ENCODE measurements at places on chromosomes 13 and 19. TPM values are rescaled to one million over a fixed set of nuclear protein-coding genes. Genes with fewer than 3 reads are reported as not detected.

- H3K36me3 ChIP-seq: no peaks in the 10 kb centered on the region
- H3K4me3 ChIP-seq: no peak overlapping the region
- no peak for DNase-seq
- H3K27me3 ChIP-seq: no peaks in the 10 kb centered on the region
- H3K4me1 ChIP-seq: no peaks in the 10 kb centered on the region
Observed at GRCh38 chr13:33379608-33380007, 94.1 kb upstream of the STARD13 start.

- H3K27me3 ChIP-seq: no peaks in the 10 kb centered on the region
- peak; percentile 99 for DNase-seq
- H3K27ac ChIP-seq: peak overlapping the region; percentile 65
- H3K4me1 ChIP-seq: peaks cover 23% of the 10 kb centered on the region
- no peaks in the 10 kb centered on the region for H3K36me3 ChIP-seq
Observed at GRCh38 chr13:44306371-44307192, 67.0 kb upstream of the SERP2 start.

DNA sequence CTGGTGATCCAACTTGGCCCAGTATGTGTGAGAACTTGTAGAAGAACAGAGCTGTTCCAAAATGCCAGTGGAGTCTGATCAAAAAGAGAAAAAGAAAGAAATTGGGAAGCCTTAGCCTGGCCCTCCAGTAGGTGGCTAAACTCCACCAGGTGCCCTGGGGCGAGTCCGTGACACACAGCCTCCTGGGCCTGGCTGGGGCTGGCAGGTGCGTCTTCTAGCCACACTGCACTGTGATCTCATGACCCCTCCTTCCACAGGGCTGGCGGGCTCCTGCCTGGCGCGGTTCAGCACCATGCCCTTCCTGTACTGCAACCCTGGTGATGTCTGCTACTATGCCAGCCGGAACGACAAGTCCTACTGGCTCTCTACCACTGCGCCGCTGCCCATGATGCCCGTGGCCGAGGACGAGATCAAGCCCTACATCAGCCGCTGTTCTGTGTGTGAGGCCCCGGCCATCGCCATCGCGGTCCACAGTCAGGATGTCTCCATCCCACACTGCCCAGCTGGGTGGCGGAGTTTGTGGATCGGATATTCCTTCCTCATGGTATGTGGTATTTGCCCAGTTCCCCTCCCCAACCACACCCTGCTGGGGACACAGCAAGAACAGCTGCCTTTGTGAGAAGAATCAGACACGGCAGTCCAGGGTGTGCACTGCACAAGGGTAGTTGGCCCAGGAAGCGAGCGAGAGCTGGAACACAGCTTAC is 53.7 kb downstream of the RAB20 start:
- H3K4me1 ChIP-seq: peaks cover 20% of the 10 kb centered on the region
- peaks cover 84% of the 10 kb centered on the region for H3K36me3 ChIP-seq
- H3K27ac ChIP-seq: no peak overlapping the region
- H3K4me3 ChIP-seq: no peak overlapping the region
- no peak for DNase-seq

GRCh38 chr19:35715981-35716800 is 1.6 kb upstream of the KMT2B start:
- peaks cover 6% of the 10 kb centered on the region for H3K36me3 ChIP-seq
- no peaks in the 10 kb centered on the region for H3K27me3 ChIP-seq
- H3K4me1 ChIP-seq: peaks cover 14% of the 10 kb centered on the region
- H3K27ac ChIP-seq: peak overlapping the region; percentile 59
- peak; percentile 30 for DNase-seq
- H3K4me3 ChIP-seq: peak overlapping the region; percentile 72

- no peak for DNase-seq
- no peaks in the 10 kb centered on the region for H3K27me3 ChIP-seq
- no peak overlapping the region for H3K4me3 ChIP-seq
- H3K27ac ChIP-seq: peak overlapping the region; percentile 56
- H3K36me3 ChIP-seq: no peaks in the 10 kb centered on the region
Observed at GRCh38 chr13:43293561-43293960, 270.2 kb downstream of the DNAJC15 start.

DNA sequence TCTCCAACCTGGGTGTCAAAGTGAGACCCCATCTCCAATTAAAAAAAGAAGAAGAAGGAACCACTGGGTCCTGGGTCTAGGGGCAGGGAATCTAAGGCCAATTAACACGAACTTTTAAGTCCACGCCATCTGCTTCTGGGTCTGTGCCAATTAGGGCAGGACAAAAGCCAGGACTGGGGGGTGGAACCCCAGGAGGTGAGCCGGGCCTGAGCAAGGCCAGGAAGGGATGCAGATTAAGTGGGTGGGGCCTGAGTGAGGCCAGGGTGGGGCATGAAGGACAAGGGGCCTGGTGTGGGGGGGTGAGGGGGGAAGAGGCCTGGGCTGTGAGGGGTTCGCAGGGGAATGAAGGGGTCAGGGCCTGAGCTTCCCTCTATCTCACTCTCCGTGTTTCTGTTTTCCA is 26.3 kb upstream of the ZNF83 start:
- no peak for DNase-seq
- peaks cover 8% of the 10 kb centered on the region for H3K4me1 ChIP-seq
- H3K27me3 ChIP-seq: no peaks in the 10 kb centered on the region
- no peak overlapping the region for H3K27ac ChIP-seq
- no peak overlapping the region for H3K4me3 ChIP-seq
- peaks cover 17% of the 10 kb centered on the region for H3K36me3 ChIP-seq

GRCh38 chr13:27962128-27962841 is 6.8 kb downstream of the CDX2 start:
- H3K4me3 ChIP-seq: no peak overlapping the region
- H3K36me3 ChIP-seq: no peaks in the 10 kb centered on the region
- peaks cover 3% of the 10 kb centered on the region for H3K4me1 ChIP-seq
- no peak for DNase-seq
- peaks cover 91% of the 10 kb centered on the region for H3K27me3 ChIP-seq

GRCh38 chr19:29516821-29517395 is 8.9 kb upstream of the VSTM2B start:
- no peak overlapping the region for H3K4me3 ChIP-seq
- H3K36me3 ChIP-seq: no peaks in the 10 kb centered on the region
- no peak for DNase-seq

GRCh38 chr13:110450016-110450900 is 111.3 kb downstream of the RAB20 start:
- no peak overlapping the region for H3K27ac ChIP-seq
- H3K4me3 ChIP-seq: no peak overlapping the region
- no peak for DNase-seq
- peaks cover 69% of the 10 kb centered on the region for H3K36me3 ChIP-seq

GRCh38 chr19:13622766-13623715 is 116.8 kb upstream of the CACNA1A start:
- peaks cover 11% of the 10 kb centered on the region for H3K4me1 ChIP-seq
- no peak overlapping the region for H3K27ac ChIP-seq
- no peak for DNase-seq
- H3K4me3 ChIP-seq: no peak overlapping the region

DNA sequence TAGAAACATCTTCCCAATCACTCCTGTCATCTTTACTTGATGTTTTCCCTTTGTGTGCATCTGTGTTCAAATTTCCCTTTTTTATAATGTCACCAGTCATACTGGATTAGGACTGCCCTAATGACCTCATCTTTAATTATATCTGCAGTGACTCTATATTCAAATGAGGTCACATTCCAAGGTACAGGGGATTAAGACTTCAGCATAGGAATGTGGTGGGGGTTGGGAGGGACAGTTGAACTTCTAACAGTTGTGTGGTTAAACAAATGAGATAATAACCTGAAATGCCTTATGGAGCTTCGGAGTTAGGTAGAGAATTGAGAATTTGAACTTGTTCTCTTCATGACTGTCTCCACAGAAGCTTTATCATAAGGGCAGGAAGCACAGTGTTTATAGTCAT is 23.0 kb downstream of the PAN3 start:
- no peak overlapping the region for H3K27ac ChIP-seq
- peaks cover 9% of the 10 kb centered on the region for H3K4me1 ChIP-seq
- no peaks in the 10 kb centered on the region for H3K36me3 ChIP-seq
- no peak overlapping the region for H3K4me3 ChIP-seq
- no peaks in the 10 kb centered on the region for H3K27me3 ChIP-seq

DNA sequence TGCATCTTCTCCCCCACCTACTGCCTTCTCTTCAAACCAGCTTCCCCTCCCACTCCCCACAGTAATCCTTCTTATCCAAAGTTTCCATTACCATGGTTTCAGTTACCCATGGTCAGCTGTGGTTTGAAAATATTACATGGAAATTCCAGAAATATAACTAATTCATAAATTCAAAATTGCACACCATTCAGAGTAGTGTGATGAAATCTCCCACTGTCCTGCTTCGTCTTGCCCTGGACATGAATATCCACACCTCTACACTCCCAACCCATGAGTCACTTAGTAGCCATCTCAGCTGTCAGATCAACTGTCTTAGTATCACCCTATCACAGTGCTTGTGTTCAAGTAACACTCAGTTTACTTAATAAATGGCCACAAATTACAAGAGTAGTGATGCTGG is 3.8 kb upstream of the KCTD12 start:
- H3K4me3 ChIP-seq: no peak overlapping the region
- peaks cover 11% of the 10 kb centered on the region for H3K27me3 ChIP-seq
- H3K27ac ChIP-seq: no peak overlapping the region
- H3K36me3 ChIP-seq: no peaks in the 10 kb centered on the region
- DNase-seq: peak; percentile 33
- H3K4me1 ChIP-seq: peaks cover 2% of the 10 kb centered on the region

DNA sequence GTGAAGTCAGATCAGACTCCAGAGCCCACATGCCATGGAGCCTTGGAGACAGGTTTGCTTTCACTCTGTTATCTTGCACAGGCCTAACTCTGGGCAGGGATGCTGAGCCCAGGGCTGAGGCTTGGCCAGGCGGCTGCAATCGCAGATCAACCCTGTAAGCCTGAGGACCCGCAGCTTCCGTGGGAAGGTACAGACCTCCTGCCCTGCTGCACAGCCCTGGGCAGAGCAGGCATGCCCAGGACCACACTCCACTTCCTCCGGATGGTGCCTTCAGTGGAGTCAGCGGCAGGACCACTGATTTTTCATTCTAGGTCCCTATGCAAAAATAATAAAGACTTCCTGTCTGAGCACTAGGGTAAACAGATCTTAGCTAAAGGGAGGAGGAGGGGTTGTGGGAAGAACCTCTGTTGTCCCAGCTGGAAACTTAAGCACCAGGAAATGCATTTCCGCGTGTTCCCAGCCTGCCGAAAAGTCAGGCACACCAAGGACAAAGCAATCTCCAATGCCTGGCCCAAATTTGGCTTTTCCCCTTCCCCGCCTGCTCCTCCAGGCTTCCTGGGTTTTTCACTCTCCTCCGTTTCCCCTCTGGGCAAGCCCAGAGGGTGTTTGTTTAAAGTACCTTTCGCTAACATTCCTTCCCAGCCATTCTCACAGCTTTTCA is 87.3 kb downstream of the KCTD15 start:
- no peaks in the 10 kb centered on the region for H3K4me1 ChIP-seq
- no peak for DNase-seq
- no peak overlapping the region for H3K4me3 ChIP-seq
- H3K36me3 ChIP-seq: no peaks in the 10 kb centered on the region
- H3K27ac ChIP-seq: no peak overlapping the region

GRCh38 chr13:89695343-89696257 is 1651.9 kb upstream of the MIR17HG start:
- no peak overlapping the region for H3K27ac ChIP-seq
- no peaks in the 10 kb centered on the region for H3K36me3 ChIP-seq

- no peak for DNase-seq
- H3K27me3 ChIP-seq: peaks cover 4% of the 10 kb centered on the region
Observed at GRCh38 chr19:35462476-35462953, 14.5 kb downstream of the FFAR2 start.

DNA sequence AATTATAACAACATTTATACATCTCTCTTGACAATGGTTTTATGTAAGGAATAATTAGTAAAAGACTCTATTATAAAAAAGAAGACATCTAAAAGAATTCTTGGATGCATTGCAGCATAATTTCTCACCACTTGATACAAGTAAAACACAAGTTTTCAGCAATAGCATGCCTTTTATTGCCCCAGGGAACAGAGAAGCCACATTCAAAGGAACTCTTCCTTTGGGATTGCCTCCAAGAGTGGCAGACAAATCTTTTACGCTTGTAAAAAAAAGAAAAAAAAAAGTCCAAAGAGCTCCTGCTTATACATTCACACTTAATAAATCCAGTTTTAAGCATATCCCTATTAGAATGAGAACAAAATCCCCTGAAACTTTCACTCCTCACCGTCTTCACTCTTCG is 2357.8 kb upstream of the PCDH20 start:
- no peak for DNase-seq
- H3K36me3 ChIP-seq: no peaks in the 10 kb centered on the region
- no peak overlapping the region for H3K4me3 ChIP-seq
- no peak overlapping the region for H3K27ac ChIP-seq
- H3K27me3 ChIP-seq: no peaks in the 10 kb centered on the region
- no peaks in the 10 kb centered on the region for H3K4me1 ChIP-seq

LACC1 gene
- total RNA-seq: 4.4 TPM

SIGLEC9 gene
- not detected for total RNA-seq

CEACAM20 gene
- total RNA-seq: not detected

Data from IMR-90 (cell line).